ENCODE measurements at places on chromosomes 5 and 9.

- no peaks in the 10 kb centered on the region for H3K4me1 ChIP-seq
- no peak overlapping the region for H3K4me3 ChIP-seq
- no peak overlapping the region for H3K27ac ChIP-seq
- peak; percentile 5 for DNase-seq
Measured at GRCh38 chr5:64074533-64074932, 91.1 kb upstream of the RNF180 start.

DNA sequence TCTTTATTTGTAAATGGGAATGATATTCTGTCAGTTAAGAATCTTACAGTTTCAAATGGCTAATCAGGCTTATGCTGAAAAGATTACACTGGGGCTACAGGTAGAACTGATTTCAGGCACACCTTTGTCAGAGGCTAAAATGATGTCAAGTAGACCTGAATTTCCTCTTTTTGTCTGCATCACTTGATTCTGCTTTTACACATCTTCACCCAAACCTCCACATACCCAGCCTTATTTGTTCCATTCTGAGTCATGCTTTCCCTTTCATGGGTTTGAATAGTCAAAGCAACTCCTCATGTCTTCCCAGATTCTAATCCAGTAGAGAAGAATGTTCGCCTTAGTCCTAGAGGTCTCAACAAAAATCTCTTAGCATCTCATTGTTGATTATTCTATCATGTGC lies 156.4 kb downstream of the CWC27 start:
- DNase-seq: no peak
- H3K27me3 ChIP-seq: no peaks in the 10 kb centered on the region
- H3K4me1 ChIP-seq: peaks cover 17% of the 10 kb centered on the region
- H3K4me3 ChIP-seq: no peak overlapping the region
- H3K36me3 ChIP-seq: peaks cover 34% of the 10 kb centered on the region

- no peak overlapping the region for H3K27ac ChIP-seq
- no peaks in the 10 kb centered on the region for H3K36me3 ChIP-seq
- peaks cover 4% of the 10 kb centered on the region for H3K27me3 ChIP-seq
- peaks cover 19% of the 10 kb centered on the region for H3K4me1 ChIP-seq
- no peak overlapping the region for H3K4me3 ChIP-seq
- no peak for DNase-seq
Measured at GRCh38 chr9:99167694-99168093, 54.0 kb downstream of the ALG2 start.

DNA sequence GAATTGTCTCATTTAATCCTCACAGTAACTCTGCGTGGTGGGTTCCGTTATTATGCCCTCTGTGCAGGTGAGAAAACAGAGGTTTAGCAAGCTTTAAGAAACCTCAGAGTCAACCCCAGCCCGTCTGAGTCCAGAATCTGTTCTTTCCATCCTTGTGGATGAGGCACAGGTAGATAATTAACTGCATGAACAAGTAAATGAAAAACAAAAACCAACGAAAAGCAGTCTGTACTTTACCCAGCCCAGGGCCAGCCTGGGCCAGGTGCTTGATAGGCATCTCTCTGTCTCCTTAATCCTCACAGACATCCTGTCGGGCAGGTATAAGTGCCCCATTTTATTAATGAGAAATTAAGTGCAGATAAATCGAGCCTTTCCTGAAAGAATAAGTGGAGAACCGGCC lies 25.3 kb upstream of the CXCL14 start:
- H3K4me1 ChIP-seq: no peaks in the 10 kb centered on the region
- peaks cover 6% of the 10 kb centered on the region for H3K27me3 ChIP-seq
- H3K4me3 ChIP-seq: no peak overlapping the region

GRCh38 chr9:37333288-37333687 lies 89.2 kb upstream of the GRHPR start:
- no peak overlapping the region for H3K27ac ChIP-seq
- H3K27me3 ChIP-seq: no peaks in the 10 kb centered on the region
- H3K36me3 ChIP-seq: no peaks in the 10 kb centered on the region
- DNase-seq: no peak
- H3K4me3 ChIP-seq: no peak overlapping the region

- H3K4me1 ChIP-seq: peaks cover 53% of the 10 kb centered on the region
- peaks cover 40% of the 10 kb centered on the region for H3K36me3 ChIP-seq
- H3K4me3 ChIP-seq: peak overlapping the region; percentile 87
- peak overlapping the region; percentile 94 for H3K27ac ChIP-seq
- DNase-seq: no peak
- no peaks in the 10 kb centered on the region for H3K27me3 ChIP-seq
Measured at GRCh38 chr5:140548791-140549190, 1.3 kb downstream of the EIF4EBP3 start.

GRCh38 chr9:136703276-136703860 lies 9.0 kb upstream of the DIPK1B start:
- no peaks in the 10 kb centered on the region for H3K36me3 ChIP-seq
- H3K27ac ChIP-seq: no peak overlapping the region
- DNase-seq: no peak
- H3K27me3 ChIP-seq: peaks cover 9% of the 10 kb centered on the region

DNA sequence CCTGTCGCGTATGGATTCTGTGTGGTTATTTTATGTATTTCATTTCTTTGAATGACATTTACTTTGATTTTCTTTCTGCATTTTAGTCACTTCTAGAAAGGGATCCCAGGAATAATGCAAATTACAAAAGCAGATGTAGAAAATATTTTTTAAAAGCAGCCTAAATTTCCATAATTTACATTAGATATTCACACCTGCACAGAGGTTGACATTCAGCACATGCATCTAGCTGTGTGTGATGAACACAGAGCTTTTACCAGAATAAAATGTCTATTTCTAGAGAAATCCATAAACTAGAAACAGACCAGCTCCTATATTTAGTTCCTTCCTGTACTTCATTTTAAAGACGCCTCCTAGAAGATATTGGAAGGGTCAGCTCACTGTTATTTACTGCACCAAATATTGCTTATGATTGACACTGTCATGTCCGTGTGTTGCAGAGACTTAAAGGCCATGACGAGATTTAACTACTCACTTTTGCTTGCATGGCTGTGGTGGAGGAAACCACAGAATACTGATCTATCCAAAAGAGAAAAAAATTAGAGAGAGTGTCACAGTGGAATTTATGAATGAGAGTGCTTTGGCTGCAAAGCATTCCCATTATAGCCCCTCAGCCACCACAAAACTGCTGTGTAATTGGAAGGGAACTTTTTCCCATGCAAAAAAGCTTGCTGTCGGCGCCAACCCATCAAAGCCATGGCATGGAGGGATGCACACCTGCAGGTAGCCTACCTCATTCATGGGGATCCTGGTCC lies 58.1 kb downstream of the EBF1 start:
- H3K36me3 ChIP-seq: no peaks in the 10 kb centered on the region
- peaks cover 11% of the 10 kb centered on the region for H3K27me3 ChIP-seq
- no peak for DNase-seq

GRCh38 chr5:149552553-149553160 lies 1.4 kb upstream of the CSNK1A1 start:
- peaks cover 19% of the 10 kb centered on the region for H3K4me1 ChIP-seq
- H3K4me3 ChIP-seq: peak overlapping the region; percentile 32
- peaks cover 27% of the 10 kb centered on the region for H3K36me3 ChIP-seq
- peak overlapping the region; percentile 30 for H3K27ac ChIP-seq

- H3K27me3 ChIP-seq: peaks cover 1% of the 10 kb centered on the region
- DNase-seq: no peak
- no peaks in the 10 kb centered on the region for H3K36me3 ChIP-seq
- no peak overlapping the region for H3K27ac ChIP-seq
Measured at GRCh38 chr5:71996789-71997188, 110.5 kb upstream of the MAP1B start.

- no peaks in the 10 kb centered on the region for H3K27me3 ChIP-seq
- peaks cover 59% of the 10 kb centered on the region for H3K4me1 ChIP-seq
- H3K36me3 ChIP-seq: peaks cover 14% of the 10 kb centered on the region
- no peak overlapping the region for H3K4me3 ChIP-seq
- no peak for DNase-seq
Measured at GRCh38 chr5:76408104-76408654, 5.1 kb downstream of the IQGAP2 start.

DNA sequence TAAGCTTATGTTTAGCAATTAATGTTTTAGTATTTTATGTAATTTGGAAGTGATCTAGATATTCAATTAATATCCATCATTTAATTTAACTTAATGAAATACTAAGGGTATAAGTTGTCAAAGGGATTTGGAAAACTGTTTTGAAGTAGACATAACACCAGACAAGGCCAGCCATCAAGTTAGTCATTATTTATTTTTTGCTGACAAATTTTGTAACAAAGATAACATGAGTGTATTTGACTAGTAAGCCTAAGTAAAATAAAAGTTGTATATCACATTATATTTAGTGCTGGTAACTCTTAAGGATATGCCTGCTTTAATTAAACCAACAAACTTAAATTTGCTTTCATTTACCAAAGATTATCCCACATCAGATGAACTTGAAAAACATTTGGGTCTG lies 125.9 kb upstream of the TNFAIP8 start:
- no peak overlapping the region for H3K4me3 ChIP-seq
- DNase-seq: no peak
- no peaks in the 10 kb centered on the region for H3K27me3 ChIP-seq
- H3K36me3 ChIP-seq: peaks cover 4% of the 10 kb centered on the region
- no peak overlapping the region for H3K27ac ChIP-seq

DNA sequence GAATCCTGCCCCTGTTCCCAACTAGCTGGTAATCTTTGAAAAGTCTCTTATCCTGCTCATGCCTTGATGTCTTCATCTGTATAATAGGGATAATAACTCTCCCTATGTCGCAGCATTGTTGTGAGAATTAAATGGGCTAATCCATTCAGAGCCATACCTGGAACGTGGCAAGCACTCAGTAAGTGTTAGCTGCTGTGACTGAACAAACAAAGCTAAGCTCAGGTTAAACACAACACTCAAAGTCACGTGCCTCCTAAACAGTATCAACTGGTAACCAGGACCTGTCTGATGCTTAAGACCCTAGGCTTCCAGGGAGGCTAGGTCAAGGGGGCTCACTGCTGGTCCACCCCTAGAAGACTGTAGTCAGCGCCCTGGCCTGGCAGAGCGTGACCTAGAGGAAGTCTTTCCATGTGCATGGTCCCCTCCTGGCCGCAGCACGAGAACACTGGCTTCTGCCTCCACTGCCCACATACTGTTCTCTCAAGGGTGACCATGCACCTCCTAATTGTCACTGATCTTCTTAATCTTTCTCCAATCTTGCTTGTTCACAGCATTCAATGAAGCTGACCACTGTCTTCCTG lies 211.1 kb downstream of the TTLL11 start:
- no peak overlapping the region for H3K27ac ChIP-seq
- H3K27me3 ChIP-seq: no peaks in the 10 kb centered on the region
- no peak overlapping the region for H3K4me3 ChIP-seq
- no peaks in the 10 kb centered on the region for H3K4me1 ChIP-seq

DNA sequence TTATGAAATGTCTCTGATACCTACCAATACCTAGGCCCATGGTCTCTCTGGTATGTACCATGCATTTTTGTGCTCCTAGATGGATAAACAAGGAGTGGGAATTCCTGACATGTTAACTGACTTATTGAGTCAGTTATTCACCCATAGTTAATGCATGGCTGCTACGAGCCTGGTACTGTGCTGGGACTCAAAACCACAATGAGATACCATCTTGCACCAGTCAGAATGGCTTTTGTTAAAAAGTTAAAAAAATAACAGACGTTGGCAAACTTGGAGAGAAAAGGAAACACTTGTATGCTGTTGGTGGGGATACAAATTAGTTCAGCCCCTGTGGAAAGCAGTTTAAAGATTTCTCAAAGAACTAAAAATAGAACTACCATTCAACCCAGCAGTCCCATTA lies 293.8 kb downstream of the OSTF1 start:
- H3K4me1 ChIP-seq: no peaks in the 10 kb centered on the region
- no peak for DNase-seq
- no peak overlapping the region for H3K4me3 ChIP-seq
- no peak overlapping the region for H3K27ac ChIP-seq
- no peaks in the 10 kb centered on the region for H3K27me3 ChIP-seq

GRCh38 chr5:96758621-96759020 lies 49.1 kb downstream of the ERAP1 start:
- no peak overlapping the region for H3K27ac ChIP-seq
- H3K4me1 ChIP-seq: no peaks in the 10 kb centered on the region
- H3K4me3 ChIP-seq: no peak overlapping the region
- H3K27me3 ChIP-seq: no peaks in the 10 kb centered on the region
- DNase-seq: no peak

GRCh38 chr5:88390096-88390441 lies 121.4 kb upstream of the TMEM161B start:
- H3K36me3 ChIP-seq: no peaks in the 10 kb centered on the region
- no peak overlapping the region for H3K4me3 ChIP-seq
- peaks cover 17% of the 10 kb centered on the region for H3K27me3 ChIP-seq
- no peak for DNase-seq
- no peak overlapping the region for H3K27ac ChIP-seq
- H3K4me1 ChIP-seq: no peaks in the 10 kb centered on the region

GRCh38 chr9:18675332-18675731 lies 201.4 kb downstream of the ADAMTSL1 start:
- H3K27ac ChIP-seq: no peak overlapping the region
- H3K27me3 ChIP-seq: peaks cover 3% of the 10 kb centered on the region
- H3K4me3 ChIP-seq: no peak overlapping the region
- no peak for DNase-seq

DNA sequence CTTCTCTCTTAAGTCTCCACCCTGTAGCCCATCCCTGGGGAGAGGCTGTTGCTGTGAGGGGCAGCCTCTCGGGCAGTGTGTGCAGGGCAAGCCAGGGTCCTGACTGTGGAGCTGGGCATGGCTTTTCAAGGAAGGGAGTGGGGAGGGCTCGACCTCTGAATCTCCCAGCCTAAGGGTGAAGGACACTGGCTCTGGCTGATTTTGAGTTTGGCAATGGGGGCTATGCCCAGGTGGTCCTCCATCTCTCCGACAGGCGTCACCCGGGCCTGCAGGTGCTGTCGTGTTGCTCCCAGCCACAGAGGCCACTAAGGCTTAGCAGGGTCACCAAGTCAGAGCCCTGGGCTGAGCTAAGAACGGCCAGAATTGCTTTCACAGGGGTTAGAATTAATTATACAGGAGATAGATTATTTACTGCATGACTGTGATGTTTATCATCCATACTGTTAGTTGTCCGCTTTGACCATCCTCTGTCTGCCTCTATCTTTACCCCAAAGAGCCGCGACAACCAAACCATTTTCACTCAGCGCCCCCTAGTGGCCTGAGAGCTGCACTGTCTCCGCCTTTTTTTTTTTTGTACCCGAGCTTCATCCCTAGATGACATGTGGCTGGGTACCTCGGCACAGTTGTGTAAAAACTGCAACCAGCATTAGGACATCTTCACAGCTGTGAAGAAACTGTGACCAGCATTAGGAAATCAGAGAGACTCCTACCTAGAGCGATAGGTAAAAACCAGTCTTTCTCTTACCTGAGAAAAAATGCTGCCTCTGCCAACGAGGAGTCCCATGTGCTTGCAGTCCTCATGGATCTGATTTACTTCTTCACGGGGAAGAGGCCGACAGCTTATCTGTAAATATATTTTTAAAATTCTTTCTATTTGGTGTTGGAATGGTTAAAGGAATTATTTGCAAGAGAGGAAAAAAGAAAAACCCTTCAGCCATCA lies 44.5 kb downstream of the AGXT2 start:
- DNase-seq: peak; percentile 76
- H3K4me3 ChIP-seq: no peak overlapping the region
- H3K36me3 ChIP-seq: no peaks in the 10 kb centered on the region
- H3K27me3 ChIP-seq: peaks cover 16% of the 10 kb centered on the region

Measured in activated naive CD4-positive, alpha-beta T cell treated with anti-CD3 and anti-CD28 coated beads for 36 hours (primary cell).